T-helper 2 cell treated with Interferon-gamma antibody and Interleukin-4, amounts not matched to agents 100 ng/mL and 5 ng/mL, for 36 hours (primary cell): ENCODE measurements at places on chromosomes 5 and 9. TPM values are rescaled to one million over a fixed set of nuclear protein-coding genes. Genes with fewer than 3 reads are reported as not detected.

CDO1 gene
- total RNA-seq, result 0.09 and 0.23 TPM in 2 replicates

NIPAL4 gene
- total RNA-seq, result 0.48 and 0.82 TPM in 2 replicates

SPATA31A3 gene
- total RNA-seq, result not detected in 2 replicates

ANKRD31 gene
- total RNA-seq, result 0.16 and 0.18 TPM in 2 replicates

RANBP17 gene
- not detected in 2 replicates for total RNA-seq

PIP5KL1 gene
- 1.7 and 2.7 TPM in 2 replicates for total RNA-seq

ARL14EPL gene
- total RNA-seq, result not detected in 2 replicates

ISL1 gene
- total RNA-seq, result not detected in 2 replicates

ZNF300 gene
- 0.57 and 0.61 TPM in 2 replicates for total RNA-seq

SUSD3 gene
- total RNA-seq, result 58.8 and 59.9 TPM in 2 replicates

HAND1 gene
- total RNA-seq, result not detected in 2 replicates

SLC23A1 gene
- 5.2 and 6.0 TPM in 2 replicates for total RNA-seq

GABRP gene
- total RNA-seq, result not detected in 2 replicates

SH3GL2 gene
- total RNA-seq, result not detected in 2 replicates

FYB1 gene
- total RNA-seq, result 193 and 203 TPM in 2 replicates

CERCAM gene
- total RNA-seq, result 3.2 TPM in 2 replicates

EQTN gene
- not detected in 2 replicates for total RNA-seq

FASTKD3 gene
- total RNA-seq, result 13.0 and 16.9 TPM in 2 replicates

NSA2 gene
- 71.9 and 72.4 TPM in 2 replicates for total RNA-seq

NIM1K gene
- 0.34 and 0.77 TPM in 2 replicates for total RNA-seq

EDIL3 gene
- total RNA-seq, result not detected in 2 replicates

MED7 gene
- 12.6 and 13.8 TPM in 2 replicates for total RNA-seq

FOXI1 gene
- not detected in 2 replicates for total RNA-seq

C5orf24 gene
- total RNA-seq, result 31.5 and 34.3 TPM in 2 replicates

LCN2 gene
- not detected in 2 replicates for total RNA-seq

TAF11L12 gene
- not detected in 2 replicates for total RNA-seq

GAS1 gene
- 0.30 and 0.39 TPM in 2 replicates for total RNA-seq

RAD23B gene
- total RNA-seq, result 99.9 and 101 TPM in 2 replicates

CXCL14 gene
- total RNA-seq, result not detected in 2 replicates

PTRH1 gene
- total RNA-seq, result 9.2 and 9.3 TPM in 2 replicates

INSL4 gene
- total RNA-seq, result not detected in 2 replicates

PRSS3 gene
- total RNA-seq, result 0.27 and 0.77 TPM in 2 replicates

IGFBPL1 gene
- total RNA-seq, result 0.20 TPM in 1 of 2 replicates, not detected in the other

FBP2 gene
- not detected in 2 replicates for total RNA-seq

NR5A1 gene
- not detected in 2 replicates for total RNA-seq
